ENCODE measurements at places on chromosomes 5 and 9. TPM values are rescaled to one million over a fixed set of nuclear protein-coding genes. Genes with fewer than 3 reads are reported as not detected.

DNA sequence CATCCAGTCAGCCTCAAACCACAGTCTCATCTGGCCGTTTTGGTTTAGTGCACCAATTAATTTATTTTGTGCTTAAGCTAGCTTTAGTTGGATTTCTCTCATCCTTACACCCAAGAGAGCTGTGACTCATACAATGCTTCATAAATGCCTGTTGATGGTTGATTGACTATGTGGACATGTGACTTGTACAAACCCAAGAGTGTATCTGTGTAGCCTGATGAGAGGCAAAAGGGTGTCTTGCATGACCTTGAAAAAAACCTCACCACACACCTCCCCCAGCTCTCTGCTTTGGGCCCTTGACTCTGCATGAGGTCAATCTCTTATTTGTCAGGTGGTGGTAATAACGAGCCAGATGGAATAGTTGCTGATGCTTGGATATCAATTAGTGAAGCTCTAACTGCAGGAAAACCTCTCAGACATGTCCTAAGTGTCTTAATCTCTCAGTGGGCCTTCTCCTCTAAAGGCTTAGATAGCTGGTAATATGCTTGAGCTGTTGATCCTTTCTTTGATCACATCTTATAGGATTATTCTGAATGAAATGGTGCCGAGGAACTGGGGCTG lies 10.6 kb upstream of the GLRA1 start:
- no peak for DNase-seq

DNA sequence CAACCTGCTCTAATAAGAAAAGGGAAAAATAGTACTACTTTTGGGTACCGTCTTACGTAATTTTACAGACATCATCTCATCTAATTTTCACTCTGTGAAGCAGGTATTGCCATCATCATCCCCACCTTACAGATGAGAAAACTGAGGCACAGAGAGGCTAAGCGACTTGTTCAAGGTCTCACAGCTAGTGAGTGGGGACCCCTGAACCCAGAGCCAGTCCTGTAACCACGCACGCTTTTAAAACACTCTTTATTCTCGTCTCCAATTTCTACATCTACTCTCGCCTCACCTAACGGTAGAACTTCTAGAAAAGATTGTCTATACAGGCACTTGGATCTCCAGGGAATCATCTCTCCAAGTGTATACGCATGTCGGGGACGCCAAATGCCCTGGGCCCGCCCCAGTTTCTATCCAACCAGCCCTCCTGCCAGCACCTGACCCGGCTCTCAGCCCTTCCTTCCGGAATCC lies 1.5 kb upstream of the TRAF1 start:
- DNase-seq: peak; percentile 82

- DNase-seq: no peak
These were observed 17.0 kb upstream of the SMARCA2 start for GRCh38 chr9:1998111-1998510.

GRCh38 chr9:96758845-96759673 lies 18.8 kb downstream of the ZNF510 start:
- no peak for DNase-seq

- no peak for DNase-seq
These were observed 501.0 kb upstream of the EDIL3 start for GRCh38 chr5:84885485-84886258.

Gene OGN
- 318 TPM for total RNA-seq

Gene GNA14
- 7.2 TPM for total RNA-seq

Gene C5orf46
- 49.5 TPM for total RNA-seq
